ENCODE measurements at places on chromosomes 12 and 14.

DNA sequence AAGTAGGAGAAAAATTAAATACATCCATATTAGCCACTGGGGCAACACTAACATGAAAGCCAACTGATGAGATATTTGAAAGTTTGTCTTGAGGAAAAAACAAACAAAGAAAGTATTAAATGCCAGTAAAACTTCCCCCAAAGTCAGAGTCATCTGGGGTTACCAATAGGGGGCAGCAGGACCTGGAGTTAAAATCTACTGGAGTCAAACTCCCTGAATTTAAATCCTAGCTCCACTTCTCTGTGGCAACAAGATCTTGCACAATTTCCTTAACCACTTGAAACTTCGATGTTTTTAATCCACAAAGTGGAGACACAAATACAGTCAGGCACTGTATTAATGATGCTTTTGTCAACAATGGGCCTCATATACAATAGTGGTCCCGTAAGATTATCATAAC lies 14.4 kb downstream of the PLEKHG7 start:
- no peak for DNase-seq

DNA sequence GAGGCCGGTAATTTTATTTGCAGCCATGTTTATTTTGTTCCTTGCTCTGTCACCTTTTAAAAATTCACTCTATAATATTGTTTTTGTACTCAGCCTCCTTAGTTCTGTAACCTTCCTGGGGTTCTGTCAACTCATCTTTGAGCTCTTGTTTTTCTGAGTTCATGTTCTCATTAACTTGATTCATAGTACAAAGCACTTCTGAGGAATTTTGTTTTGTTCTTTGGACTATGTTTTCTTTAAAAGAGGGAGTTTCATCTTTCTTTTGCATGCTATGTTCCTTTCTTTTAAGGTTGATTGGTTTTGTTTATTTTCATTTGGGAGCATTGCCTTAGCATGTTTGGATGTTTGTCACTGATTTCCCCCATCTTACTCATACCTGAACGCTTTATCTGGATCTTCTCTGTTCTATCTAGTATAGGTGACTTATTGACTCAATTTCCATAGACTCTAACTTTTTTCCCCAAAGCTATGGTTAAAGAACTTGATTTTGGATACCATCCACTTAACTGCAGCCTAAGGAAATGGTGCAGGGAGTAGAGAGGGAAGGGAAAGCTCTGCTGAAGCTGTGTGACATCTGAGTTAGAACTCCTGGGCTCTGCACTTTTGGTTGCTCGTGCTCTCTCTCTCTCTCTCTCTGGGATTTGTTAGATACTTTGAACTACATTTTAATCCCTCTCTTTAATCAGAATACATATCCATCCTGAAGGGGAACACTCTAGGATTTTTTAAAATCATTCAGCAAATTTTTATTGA lies 268.5 kb downstream of the PAWR start:
- no peak for DNase-seq

GRCh38 chr14:72420749-72421474 lies 473.0 kb downstream of the DPF3 start:
- DNase-seq = peak; percentile 3

DNA sequence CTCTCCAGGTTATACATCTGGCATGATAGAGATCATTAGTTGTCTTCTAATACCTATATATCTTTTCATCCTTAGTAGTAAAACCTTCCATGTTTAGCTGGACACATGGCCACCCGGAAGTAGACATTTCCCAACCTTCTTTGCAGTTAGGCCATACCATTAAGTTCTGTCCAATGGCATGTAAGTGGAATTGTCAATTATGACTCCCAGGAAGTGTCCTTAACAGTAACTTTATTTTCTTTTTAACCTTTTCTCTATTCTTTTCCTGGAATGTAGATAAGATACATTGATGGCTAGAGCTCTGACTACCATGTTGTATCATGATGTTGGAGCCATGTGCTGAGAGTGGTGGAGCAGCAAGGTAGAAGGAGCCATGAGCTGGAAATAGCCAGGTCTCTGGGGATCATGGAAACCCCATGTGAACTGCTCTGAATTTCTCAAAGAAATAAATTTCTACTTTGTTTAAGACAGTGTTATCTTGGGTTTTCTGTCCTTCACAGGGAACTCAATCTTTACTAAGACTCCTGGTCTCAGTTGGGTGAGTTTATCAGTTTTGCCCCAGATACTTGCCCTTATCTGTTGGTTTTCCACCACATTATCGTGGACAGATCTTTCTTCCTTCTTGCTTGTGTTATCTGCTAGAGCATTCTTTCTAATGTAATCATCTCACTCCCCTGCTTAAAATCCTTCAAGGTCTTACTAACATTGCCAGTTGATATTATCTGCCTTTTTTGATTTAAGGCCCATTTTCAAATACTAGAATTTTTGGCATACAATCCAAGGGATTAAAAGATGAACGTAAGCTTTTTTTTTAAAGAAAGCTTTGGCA lies 5.1 kb upstream of the LTA4H start:
- DNase-seq = no peak

DNA sequence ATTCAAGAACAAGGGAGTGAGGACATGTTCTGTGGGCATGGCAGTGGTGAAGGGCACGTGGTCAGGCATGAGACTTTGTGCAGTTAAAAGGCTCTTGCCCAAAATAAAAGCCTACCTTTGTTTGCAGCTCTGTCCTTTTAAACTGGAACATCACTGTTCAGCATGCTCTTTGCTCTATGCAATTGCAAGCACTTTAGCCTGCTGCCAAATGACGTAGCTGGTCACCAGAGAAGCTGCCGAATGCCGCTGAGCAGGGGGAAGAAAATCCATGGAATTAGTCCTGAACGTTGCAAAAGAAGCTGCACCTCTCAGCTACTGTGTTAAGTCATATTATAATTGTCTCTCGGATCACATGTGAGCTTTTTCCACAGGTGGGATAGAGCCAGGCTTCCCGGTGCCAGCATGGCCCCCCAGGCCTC lies 176.3 kb upstream of the DIO2 start:
- DNase-seq = no peak

All from GOT3 (cell line).